ENCODE measurements at places on chromosomes 3 and 15.

DNA sequence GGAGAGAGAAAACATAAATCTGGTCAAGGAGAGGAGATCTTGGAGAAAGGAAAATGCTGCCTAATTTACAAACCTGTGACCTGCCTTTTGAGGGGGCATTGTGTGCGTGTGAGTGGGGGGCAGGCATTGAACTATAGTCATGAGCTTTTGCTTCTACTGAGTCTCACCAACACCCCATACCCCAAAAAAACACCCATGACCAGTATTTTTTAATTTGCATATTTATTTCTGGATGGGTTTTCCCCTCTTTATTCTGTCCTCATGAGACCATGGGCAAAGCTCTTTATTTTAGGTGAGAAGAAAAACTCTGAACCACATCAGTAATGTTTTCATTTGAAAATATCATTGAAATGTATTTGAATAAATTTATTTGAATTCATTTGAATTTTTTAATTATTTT lies 20.6 kb downstream of the CD80 start:
- DNase-seq, result no peak

- no peak for DNase-seq
These were observed 10.4 kb upstream of the MME start for GRCh38 chr3:155069729-155070128.

- no peak for DNase-seq
These were observed 83.5 kb downstream of the FMN1 start for GRCh38 chr15:33111041-33111451.

DNA sequence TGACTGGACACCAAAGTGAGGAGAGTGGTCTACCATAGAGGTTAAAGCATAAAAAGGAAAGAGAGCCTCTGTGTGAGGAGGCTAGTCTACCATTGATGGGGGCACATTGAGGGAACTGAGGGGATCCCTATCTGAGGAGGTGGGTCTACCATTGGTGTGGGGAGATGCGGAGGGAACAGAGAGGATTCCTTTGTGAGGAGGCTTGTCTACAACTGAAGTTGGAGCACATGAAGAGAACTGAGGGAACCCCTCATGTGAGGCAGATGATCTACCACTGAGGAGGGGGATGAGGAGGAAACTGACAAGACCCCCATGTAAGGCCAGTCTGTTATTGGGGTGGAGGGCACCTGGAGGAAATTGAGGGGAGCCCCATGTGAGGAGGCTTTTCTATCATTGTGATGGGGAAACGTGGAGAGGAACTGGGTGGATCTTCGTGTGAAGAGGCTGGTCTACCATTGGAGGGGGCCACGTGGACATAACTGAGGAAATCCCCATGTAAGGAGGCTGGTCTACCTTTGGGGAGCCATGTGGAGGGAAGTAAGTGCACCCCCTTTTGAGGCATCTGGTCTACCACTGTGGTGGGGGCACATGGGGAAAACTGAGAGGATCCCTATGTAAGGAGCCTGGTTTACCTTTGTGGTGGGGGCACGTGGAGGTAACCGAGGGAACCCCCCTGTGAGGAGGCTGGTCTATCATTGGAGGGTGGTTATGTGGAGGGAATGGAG lies 160.1 kb downstream of the FBLN2 start:
- no peak for DNase-seq

DNA sequence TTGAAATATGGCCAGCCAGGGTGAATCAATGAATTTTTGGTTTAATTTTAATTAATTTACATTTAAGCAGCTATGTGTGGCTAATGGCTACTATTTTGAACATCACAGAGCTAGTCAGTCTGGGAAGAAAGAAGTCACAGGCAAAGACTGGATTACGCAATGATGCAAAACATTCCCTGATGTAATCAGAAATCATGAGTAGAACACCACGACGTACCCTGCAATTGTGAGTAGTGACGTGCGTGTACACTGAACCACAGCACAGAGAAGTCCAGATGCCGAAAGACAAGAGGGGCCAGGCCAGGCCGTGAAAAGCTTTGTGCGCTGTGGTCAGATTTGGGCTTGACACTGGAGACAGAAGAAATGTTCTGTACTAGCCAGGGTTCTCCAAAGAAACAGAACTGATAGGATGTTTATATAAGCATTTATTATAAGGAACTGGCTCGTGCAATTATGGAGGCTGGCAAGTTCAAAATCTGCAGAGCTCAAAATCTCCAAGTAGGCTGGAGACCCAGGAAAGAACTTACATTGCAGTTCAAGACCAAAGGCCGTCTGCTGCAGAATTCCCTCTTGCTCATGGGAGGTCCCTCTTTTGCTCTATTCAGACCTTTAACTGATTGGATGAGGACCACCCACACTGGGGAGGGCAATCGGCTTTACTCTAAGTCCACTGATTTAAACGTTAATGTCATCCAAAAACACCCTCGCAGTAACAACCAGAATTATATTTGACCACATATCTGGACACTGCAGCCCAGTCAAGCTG lies 44.6 kb downstream of the SH3BP5 start:
- no peak for DNase-seq

- peak; percentile 19 for DNase-seq
These were observed 896 bp upstream of the KLHL25 start for GRCh38 chr15:85795337-85796305.
